Inflammatory macrophage (primary cell): ENCODE measurements at places on chromosomes 5 and 9.
A peak's percentile ranks its signal among the peaks of the same experiment; 100 is the strongest.

GRCh38 chr9:17536027-17536426 is 42.8 kb upstream of the SH3GL2 start:
- DNase-seq, result no peak

DNA sequence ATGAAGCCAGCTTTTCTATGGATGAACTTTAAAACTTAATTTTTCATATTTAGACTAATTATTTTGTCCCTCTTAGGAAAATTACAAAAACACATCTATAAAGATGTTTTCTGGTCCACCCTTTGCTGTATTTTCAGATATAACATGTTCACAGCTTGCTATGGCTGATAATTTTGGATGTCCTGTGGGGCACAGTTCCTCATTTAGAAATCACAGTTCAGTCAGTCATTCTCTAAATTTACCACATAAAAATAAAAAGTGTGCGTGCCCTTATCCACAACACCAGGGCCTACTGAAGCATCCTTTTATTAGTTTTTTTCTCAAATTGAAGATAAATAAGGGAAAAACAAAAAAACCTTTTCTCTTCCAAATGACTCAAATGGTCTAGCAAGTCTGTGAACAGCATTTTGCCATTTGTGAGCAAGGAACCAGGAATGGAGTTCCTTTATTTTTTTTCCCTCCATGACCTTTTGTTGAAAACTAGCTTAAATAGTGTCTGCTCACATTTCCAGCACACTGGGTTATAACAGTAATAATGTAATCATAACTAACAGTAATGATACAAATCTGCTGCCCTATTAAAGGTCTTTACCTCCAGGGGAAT is 87.1 kb downstream of the CEMIP2 start:
- DNase-seq, result peak; percentile 9

- DNase-seq, result no peak
Observed at GRCh38 chr9:133246562-133246961, 28.4 kb downstream of the ABO start.

DNA sequence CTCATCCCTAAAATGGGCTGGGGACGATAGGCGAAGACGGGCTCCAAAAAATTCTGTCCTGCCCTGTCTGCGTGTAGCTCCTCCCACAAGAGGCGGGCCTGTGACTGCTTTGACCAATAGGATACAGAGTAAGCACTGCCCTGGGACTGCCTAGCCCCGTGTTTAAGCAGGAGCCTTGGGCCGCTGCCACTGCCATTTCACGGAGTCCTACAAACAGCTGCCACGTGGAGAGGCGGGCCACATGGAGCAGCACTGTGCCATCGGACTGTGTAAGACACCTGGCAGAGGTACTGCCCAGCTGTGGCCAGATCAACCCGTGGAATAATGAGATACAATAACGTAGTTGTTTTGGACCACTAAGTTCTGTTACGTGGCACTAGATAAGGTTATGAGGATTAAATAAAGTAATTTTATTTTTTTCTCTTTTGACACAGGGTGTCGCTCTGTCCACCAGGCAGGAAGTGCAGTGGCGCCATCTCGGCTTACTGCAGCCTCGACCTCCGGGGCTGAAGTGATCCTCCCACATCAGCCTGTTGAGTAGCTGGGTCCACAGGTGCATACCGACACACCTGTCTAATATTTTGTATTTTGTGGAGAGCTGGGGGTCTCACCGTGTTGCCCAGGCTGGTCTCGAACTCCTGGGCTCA is 87.2 kb downstream of the LMNB1 start:
- DNase-seq, result no peak

- DNase-seq, result no peak
Observed at GRCh38 chr5:179534431-179534830, 15.9 kb upstream of the RUFY1 start.

- no peak for DNase-seq
Observed at GRCh38 chr5:179237770-179238627, 107.3 kb downstream of the ADAMTS2 start.

GRCh38 chr5:142769251-142769792 is 855 bp upstream of the ARHGAP26 start:
- peak; percentile 28 for DNase-seq

GRCh38 chr9:127448112-127448805 is 2.9 kb downstream of the RPL12 start:
- no peak for DNase-seq

DNA sequence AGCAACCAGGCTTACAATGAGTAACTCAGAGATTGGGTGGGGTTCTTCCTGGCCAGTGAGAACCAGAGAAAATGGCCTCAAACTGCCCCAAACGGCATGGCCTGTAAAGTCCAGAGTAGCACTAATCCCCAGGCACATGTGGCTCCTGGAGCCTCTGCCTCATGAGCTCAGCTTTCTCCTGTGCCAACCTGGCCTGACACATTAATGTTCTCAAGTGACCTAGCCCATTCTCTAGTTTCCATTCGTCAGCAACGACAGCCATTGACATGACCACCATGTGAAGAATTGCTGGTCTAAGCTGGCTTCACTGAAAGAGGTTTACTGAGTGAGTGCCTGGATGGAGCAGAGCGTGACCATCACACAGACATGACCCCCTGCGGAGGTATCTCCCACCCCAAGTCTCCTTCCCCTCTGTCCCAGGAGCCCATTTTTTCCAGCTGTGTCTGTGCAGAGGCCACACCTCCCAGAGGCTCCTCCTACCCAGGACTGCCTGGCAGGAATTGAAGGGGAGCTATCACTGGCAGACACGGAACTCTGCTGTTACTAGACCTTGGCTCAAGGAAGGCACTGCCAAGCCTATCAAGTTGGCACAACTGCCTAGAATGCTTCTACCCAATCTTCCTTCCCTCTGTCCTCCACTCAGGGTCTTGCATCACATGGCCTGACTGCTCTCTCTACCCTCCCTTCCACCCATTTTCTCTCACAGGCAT is 59.0 kb upstream of the BOD1 start:
- DNase-seq, result no peak

- DNase-seq, result peak; percentile 68
Observed at GRCh38 chr5:96079075-96079474, 117.4 kb upstream of the ELL2 start.

DNA sequence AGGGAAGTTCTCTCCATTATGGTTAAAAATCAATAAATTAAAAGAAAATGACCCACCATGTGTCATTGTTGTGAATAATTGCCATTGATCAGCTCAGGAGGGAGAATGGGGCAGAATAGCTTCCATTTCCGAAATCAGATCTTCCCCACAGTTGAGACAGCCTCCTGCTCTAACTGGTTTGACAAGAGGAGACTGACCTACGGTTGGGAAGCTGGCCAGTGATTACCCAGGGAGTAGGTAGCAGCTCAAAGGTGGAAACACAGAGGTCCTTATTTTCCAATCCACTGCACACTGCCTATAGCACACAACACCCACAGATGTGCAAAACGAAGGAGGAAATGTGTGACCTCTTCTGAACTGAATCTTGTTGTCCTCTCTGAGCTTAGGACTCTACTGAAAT is 69.0 kb upstream of the DAPK1 start:
- DNase-seq, result no peak

DNA sequence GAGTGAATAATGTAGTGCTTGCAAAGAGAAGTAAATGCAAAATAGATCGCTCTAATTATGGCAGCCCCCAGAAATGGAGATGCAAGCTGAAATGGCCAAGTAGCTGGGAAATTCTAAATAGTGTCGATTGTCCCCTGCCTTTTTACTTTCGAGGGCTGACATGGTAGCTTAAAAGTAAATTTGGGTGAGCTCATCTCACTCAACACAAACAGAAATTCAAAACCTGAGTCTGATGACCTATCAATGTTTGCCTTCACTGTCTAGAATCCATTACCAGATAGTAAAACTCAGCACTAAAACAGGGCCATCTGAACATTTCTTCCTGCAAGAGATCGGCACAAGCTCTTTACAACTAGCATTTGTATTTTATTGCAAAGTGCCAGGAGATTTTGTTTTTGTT is 7.0 kb upstream of the LHX2 start:
- no peak for DNase-seq

DNA sequence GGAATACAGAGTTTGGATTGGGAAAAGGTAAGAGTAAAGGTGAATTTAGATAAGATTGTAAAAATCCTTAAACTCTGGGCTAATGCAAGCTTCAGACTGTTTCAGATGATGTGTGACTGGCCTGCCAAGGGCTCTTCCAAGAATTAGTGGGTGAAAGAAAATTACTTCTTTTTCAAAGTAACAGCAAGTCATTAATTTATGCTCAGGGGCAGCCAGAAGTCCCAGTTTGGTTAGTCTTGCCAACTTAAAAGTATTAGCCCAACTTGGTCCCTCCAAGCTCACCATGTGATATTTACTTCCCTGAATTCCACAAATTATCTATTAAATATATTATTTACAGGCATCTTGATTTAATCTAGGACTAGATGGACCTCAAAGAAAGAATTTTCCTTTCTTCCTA is 947.8 kb downstream of the NR2F1-AS1 start:
- no peak for DNase-seq

GRCh38 chr9:28456861-28457260 is 883.6 kb upstream of the C9orf72 start:
- DNase-seq, result no peak

- DNase-seq, result peak; percentile 93
Observed at GRCh38 chr9:89640361-89640760, 35.5 kb downstream of the GADD45G start.

DNA sequence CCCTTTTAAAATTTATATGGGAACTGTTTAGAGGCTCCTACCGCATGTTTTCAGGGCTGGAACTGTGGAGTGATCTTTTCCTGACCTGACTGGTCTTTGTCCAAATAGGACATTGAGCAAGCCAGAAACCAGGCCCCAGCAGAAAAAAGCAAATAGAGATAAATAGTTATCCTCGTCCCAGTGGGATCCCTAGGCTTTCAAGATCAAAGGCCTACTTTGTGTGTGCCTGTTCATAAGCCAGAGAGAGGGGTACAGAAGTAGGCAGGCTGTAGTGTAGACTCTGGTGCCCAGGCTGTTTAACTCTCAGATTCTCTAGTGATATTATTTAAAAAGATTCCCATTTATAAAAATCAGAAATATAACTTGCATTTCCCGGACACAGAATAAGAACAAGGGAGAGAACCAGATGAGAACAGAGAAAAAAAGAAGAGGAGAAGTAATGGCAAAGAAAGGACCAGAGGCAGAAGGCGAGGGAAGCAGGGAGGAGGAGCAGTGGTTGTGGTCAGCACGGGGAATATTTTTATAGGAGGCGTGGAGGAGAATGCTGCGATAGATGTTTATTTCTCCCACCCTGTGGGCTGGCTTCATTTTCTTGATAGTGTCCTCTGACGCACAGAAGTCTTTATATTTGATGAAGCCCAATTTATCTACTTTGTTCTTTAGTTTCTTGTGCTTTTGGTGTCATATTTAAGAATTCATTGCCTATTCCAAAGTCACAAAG is 101.2 kb downstream of the AOPEP start:
- DNase-seq, result no peak

GRCh38 chr9:13904746-13905145 is 409.2 kb downstream of the NFIB start:
- no peak for DNase-seq

DNA sequence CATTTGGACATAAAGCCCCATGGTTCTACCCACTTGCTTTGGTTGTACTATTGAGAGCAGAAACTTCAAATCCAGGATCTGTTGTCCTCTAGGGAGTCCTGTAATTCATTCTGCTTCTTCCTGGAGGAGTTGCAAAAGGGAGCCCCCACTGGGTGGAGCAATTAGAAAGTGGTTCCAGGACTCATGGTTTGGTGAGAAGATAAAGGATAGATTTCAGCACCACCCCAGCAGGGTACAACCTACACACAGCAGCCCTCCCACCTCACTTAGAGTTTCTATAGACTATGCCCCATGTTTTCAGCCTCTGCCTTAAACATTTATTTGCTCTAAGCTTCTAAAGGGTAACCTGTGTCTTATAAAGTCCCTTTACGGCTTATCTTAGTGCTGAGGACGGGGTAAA is 112.6 kb upstream of the ARRDC3 start:
- no peak for DNase-seq

GRCh38 chr9:126519660-126520420 is 93.9 kb upstream of the LMX1B start:
- DNase-seq, result peak; percentile 51

- DNase-seq, result no peak
Observed at GRCh38 chr9:27413511-27414219, 110.4 kb upstream of the IFNK start.

DNA sequence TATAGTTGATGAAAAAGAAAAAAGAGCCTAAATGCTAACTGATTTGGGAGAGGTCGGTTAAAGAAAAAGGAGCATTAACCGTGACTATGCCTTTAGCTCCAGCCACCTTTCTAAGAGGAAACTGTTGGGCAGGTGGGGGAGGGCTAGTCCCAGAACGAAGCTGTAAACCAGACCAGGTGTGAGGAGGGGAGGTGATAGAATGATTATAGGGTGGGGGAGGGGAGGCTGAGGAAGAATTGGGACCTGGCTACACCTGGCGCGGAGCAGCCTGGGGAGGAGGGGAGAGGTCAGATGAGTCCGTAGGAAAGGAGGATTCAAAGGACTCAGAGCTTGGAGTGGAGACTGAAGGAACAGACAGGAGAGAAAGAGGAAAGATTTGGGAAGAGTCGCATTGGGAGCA is 73.4 kb downstream of the PHAX start:
- no peak for DNase-seq

DNA sequence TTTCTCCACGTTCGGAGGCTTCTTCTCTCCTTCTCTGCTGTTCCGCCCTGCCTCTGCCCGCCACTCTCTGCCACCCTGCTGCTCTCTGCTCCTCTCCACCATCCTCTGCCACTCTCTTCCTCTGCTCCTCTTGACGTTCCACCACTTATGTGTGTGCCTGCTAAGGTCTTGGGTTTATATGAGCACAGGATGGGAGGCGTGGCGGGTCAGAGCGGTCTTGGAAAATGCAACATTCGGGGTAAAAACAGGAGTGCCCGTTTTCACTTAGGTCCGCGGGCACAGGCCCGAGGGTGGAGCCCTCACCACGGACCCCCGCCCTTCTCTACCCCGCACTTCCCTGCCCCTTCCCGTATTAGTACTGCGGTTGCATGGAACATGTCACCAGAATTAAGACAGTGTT is 114.4 kb upstream of the FBXL7 start:
- no peak for DNase-seq

DNA sequence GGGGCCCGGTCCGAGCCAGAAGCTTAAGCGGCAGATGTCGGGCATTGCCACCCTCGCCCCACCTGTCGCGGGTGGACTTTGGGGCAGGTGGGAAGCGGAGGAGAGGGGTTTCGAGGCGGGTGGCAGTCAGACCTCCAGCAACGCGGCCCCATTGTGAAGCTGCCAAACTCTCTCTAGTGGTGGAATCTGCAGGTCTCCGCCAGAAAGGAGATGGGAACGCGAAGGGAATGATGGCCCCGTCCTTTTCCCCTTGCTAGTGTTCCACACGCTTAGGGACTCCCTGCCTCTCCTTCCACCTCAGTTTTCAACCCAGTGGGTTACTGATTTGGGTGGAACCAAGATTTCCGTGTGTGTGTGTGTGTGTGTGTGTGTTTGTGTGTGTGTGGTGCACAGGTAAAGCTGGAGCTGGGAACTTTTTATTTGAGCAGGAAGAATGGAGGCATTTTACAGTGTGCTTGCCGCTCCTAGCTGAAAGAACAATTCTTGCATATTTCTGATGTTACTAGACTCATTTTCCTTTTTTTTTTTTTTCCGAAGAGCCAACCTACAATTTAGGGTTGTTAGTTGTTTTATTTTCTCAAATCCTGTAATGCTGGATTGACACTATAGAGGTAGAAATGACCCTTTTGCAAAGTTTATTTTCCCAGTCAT is 1.3 kb downstream of the MACIR start:
- no peak for DNase-seq
